ENCODE measurements at places on chromosomes 5 and 9. TPM values are rescaled to one million over a fixed set of nuclear protein-coding genes. Genes with fewer than 3 reads are reported as not detected.

The DYNC2I2 gene
- 15.7 TPM for polyA plus RNA-seq

The TUBB4B gene
- polyA plus RNA-seq, result 88.8 TPM

The MARCOL gene
- not detected for polyA plus RNA-seq

The FOXE1 gene
- not detected for polyA plus RNA-seq

The DCTN3 gene
- polyA plus RNA-seq, result 58.7 TPM

The SPATA6L gene
- polyA plus RNA-seq, result 2.7 TPM

The ACOT12 gene
- polyA plus RNA-seq, result not detected

The PKD2L2 gene
- 0.06 TPM for polyA plus RNA-seq

The PPP3R2 gene
- polyA plus RNA-seq, result not detected

The PTGES2 gene
- 63.9 TPM for polyA plus RNA-seq

The HAVCR1 gene
- not detected for polyA plus RNA-seq

The LCP2 gene
- 21.0 TPM for polyA plus RNA-seq

The WNK2 gene
- polyA plus RNA-seq, result 22.2 TPM

The TMEM174 gene
- not detected for polyA plus RNA-seq

The WNT8A gene
- not detected for polyA plus RNA-seq

The SPATA31C1 gene
- not detected for polyA plus RNA-seq

The NXNL2 gene
- polyA plus RNA-seq, result 0.06 TPM

The NIPAL4 gene
- polyA plus RNA-seq, result 0.30 TPM

The IL6ST gene
- polyA plus RNA-seq, result 61.9 TPM

The CXCL14 gene
- 69.2 TPM for polyA plus RNA-seq

The PLK2 gene
- polyA plus RNA-seq, result 6.0 TPM

The TSSK1B gene
- polyA plus RNA-seq, result not detected

The SETD9 gene
- 10.2 TPM for polyA plus RNA-seq

The CD14 gene
- polyA plus RNA-seq, result 162 TPM

The CDH18 gene
- polyA plus RNA-seq, result 0.03 TPM

The FOXD4L3 gene
- polyA plus RNA-seq, result not detected

The SH2D3C gene
- polyA plus RNA-seq, result 23.3 TPM

The LHX3 gene
- not detected for polyA plus RNA-seq

The OMD gene
- polyA plus RNA-seq, result 2.9 TPM

The N4BP3 gene
- 1.4 TPM for polyA plus RNA-seq

The PCDHGC4 gene
- 0.05 TPM for polyA plus RNA-seq

The GABRA1 gene
- polyA plus RNA-seq, result not detected

The CDO1 gene
- 286 TPM for polyA plus RNA-seq

The FAM200C gene
- 0.74 TPM for polyA plus RNA-seq

The EIF4EBP3 gene
- polyA plus RNA-seq, result 75.8 TPM

The ECSCR gene
- 8.5 TPM for polyA plus RNA-seq

The C9 gene
- not detected for polyA plus RNA-seq

The FOXI1 gene
- polyA plus RNA-seq, result not detected

The FRMD3 gene
- polyA plus RNA-seq, result 5.8 TPM

The CDKN2B-AS1 gene
- not detected for polyA plus RNA-seq

The MYMK gene
- not detected for polyA plus RNA-seq

The SOX30 gene
- not detected for polyA plus RNA-seq

All from adipose tissue (tissue), 3 donors.